Stimulated activated CD8-positive, alpha-beta memory T cell treated with anti-CD3 and anti-CD28 coated beads, Interleukin-12 subunit alpha, Interleukin-12 subunit beta, amount 100 ng/mL, for 1 hour (primary cell): ENCODE measurements at places on chromosomes 6 and 20.

DNA sequence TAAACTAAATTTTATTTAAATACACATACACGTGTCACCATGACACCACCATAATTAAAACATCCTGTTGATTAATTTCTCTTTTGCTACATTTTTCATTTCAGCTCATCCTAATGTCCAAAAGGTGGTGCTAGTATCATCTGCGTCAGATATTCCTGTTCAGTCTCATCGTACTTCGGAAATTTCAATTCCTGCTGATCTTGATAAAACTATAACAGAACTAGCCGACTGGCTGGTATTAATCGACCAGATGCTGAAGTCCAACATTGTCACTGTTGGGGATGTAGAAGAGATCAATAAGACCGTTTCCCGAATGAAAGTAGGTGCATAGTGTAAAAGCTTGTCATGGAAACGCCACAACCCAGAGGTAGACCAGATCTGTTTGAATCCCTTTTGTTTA, 263.4 kb downstream of the UTRN start:
- DNase-seq, result no peak

GRCh38 chr6:38555606-38556005, 84.1 kb downstream of the BTBD9 start:
- no peak for DNase-seq

DNA sequence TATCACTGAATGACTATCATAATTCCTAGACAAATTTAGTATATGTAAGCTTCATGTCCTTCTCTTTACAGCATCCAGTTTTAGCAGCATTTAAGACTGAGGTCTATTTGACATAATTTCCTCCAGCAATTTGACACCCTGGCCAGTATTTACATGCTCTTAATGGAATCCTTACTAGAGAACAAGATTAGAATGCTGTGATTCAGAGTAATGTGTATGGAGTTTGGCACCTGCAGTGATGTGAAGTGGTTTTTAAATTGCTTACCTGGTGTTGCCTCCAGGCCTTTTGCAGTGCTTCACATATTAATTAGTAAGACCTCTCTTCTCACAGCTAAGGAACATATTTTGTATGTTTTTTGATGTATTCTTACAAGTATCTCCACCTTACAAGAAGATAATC, 9.8 kb downstream of the NKX2-4 start:
- no peak for DNase-seq

DNA sequence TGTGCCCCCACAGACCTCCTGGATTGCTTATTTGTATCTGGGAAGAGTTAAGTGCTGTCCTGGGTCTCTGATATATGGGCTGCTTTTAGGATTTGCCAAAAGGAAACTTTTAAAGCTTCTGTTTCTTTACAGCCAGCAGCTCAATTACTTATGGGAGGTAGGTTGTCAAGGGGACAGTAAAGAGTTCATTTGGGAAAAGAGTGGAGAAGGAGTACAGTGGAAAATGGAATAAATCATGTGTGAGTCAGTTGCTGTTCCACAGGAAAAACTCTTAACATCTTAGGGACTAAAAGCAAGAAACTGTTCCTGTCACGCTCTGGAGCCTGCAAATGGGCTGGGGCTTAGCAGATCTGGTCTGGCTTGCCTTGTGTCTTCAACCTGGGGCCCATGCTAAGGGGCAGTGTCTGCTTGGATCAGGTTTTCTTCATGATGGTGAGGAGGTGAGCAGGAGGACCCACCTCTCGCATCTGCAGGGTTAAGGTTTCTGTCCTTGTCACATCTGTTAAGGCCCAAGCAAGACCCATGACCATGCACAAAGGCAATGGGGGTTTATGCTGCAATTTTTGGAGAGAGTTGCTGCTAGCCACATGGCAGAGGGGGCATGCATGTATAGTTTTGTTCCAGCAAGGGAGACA, 8.7 kb upstream of the CST1 start:
- no peak for DNase-seq

DNA sequence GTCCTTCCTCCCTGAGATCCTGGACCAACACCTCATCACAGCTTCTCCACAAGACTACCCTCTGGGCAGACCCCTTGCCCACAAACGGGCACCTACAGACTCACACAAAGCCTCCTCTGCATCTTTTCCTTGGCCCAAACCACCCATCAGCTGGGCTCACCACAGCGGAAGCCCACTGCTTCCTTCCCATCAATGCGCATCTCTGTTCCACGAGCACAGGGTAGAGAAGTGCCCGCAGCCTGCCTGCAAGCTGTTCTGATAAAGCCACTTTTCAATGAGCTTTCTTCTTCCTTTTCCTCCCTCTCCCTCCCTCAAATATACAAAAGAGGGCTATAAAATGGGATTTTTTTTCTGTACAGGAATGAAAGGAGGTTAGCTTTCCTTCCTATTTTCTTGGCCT, 111.2 kb downstream of the NFATC2 start:
- no peak for DNase-seq

- DNase-seq, result no peak
Observed at GRCh38 chr20:33437141-33437911, 6.2 kb downstream of the SNTA1 start.

DNA sequence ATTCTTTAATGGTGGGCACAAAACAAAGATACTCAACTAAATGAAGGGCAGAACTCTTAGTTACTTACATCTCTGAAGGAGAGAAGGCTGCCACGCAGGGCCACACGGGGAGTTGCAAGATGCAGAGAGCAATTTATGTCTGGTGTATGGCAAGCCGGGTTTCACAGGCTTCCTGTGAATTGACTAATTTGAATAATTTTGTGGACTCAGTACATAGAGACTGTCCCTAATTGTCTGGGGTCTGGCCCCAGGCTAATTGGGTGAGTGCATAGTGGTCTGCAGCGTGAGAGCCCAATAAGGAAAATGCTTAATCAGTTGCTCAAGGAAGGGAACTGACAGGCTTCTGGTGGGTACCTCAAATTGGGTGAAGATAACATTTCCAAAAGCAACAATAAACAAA, 205.7 kb downstream of the OTOR start:
- DNase-seq, result no peak

- no peak for DNase-seq
Observed at GRCh38 chr20:7989379-7989778, 30.2 kb downstream of the TMX4 start.

DNA sequence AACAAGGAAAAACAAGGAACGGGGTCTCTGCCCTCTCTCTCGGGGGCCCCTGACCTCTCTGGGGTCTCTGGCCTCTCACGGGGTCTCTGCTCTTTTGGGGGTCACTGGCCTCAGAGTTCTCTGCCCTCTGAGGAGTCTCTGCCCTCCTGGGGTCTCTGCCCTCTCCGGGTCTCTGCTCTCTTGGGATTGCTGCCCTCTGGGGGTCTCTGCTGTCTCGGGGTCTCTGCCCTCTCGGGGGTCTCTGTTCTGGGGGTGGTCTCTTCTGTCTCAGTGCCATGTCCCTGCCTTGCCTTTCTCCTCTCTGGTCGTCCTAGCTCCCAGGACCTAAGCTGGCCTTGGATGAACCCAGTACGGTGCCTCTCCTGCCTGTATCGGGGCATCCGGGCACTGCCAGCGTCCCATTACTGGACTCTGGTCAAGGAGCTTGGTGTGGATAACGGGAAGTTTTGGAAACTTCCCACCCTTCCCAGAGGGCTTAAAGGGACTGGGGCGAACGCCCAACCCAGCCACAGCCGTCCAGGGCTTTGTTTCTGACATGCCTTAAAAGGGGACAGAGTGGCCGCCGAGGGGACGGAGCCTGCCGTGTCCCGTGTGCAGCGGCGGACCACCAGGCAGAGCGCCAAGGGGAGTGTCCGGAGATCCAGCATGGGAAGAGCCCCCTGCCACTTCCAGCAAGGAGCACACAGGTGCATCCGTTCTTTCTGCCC, 24.7 kb upstream of the MRGBP start:
- DNase-seq, result no peak

GRCh38 chr6:11911538-11911937, 100.6 kb upstream of the HIVEP1 start:
- DNase-seq, result no peak

DNA sequence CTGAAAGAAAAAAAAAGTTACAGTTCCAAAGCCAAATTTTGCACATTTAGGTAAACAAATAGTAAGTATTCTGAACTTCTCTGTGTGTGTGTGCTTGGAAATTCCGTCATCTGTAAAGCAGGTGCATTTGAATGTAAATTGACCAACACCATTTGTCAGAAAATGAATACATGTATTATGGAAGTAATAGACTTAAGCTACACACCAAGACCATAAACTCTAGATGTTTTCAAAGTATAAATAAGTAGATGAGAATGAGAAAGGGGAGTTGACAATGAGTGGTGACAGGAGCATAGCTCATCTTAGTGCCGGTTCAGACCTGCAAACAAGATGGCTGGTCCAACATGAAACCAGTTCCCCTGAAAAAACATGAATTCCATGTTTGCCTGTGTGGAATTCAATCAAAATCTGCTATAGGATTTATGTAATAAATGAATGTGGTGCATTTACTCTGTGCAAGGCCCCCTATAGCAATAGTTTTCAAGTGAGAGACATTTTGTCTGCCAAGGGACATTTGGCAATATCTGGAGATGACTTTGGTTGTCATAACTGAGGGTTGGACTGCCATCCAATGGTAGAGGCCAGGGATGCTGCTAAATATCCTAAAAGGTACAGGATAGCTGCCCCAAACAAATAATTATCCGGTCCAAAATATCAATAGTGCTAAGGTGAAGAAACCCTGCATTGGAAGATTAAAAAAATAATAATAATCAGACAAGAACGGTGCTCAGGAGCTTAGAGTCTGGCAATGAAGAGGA, 11.0 kb upstream of the FILIP1 start:
- DNase-seq, result no peak

DNA sequence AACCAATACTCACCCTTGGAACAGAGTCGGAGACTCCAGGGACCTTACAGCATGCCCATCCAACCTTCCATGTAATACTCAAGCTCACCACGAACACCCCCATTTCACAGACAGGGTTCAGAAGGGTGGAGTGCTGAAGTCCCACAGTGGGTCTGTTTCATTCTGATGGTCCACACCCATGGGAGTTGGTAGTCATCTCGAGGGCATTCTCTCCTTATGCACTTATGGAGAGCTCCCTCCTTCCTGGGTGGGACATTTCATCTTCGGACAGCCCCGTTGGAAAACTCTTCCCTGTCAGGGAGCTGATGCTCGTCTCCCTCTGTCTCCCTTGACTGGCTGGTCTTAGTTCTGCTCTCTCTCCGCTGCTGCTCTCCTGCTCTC, 38.9 kb downstream of the COX4I2 start:
- DNase-seq, result no peak

- no peak for DNase-seq
Observed at GRCh38 chr6:90459225-90459758, 127.6 kb downstream of the MAP3K7 start.

DNA sequence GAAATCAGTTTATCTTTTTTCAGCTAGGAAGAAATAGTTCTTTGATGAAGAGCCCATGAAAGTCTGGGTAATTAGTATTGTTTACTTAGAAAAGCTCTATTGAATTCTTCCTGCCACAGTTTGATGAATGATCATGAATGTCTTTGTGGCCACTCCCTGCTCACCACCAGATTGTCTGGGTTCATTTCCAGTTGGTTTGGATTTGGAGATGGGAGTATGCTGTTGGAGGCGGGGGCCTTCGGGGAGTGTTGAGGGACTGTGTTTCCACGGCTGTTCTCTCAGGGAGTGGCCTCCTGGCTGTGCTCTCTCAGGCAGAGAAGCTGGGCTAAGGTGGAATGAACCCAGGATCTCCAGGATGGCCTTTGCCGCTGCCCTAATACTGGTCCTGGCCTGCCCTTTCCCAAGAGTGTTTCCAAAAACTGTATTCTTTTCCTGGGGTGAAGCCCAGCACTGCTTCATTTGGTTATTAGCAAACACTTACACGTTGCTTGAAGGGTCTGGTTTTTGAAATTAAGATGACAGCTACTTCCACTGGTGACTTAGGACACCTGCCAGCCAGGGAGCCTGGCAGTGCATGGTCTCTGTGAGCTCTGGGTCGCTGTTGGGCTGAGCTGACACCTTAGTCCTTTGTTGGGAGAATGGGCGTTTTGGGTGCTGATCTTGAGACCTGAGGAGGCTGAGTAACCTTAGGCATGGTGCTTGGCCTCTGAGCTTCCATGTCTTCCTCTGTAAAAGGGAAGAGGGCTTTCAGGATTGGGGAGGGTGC, 23.2 kb downstream of the PRPF6 start:
- DNase-seq, result no peak

- DNase-seq, result no peak
Observed at GRCh38 chr20:57716901-57717300, 7.1 kb upstream of the PMEPA1 start.

DNA sequence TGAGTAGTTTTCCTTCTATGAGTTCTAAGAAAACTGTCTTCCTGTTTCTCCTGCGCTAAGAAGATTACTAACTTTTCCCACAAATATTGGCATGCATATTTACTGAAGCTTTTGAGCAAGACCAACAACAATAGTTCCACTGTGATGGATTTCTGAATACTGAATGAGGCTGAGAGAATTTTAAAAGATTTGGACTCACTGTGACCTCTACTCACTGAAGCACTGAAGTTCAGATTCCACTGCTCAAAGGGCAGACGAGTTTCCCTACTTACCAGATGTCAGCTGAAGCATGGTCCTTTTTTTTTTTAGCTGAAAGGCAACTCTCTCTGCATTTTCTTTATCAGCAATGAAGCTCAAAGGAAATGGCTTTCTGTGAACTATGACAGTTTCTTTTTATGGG, 718.5 kb downstream of the RFPL4B start:
- no peak for DNase-seq

GRCh38 chr6:139768196-139768595, 393.7 kb upstream of the CITED2 start:
- no peak for DNase-seq

DNA sequence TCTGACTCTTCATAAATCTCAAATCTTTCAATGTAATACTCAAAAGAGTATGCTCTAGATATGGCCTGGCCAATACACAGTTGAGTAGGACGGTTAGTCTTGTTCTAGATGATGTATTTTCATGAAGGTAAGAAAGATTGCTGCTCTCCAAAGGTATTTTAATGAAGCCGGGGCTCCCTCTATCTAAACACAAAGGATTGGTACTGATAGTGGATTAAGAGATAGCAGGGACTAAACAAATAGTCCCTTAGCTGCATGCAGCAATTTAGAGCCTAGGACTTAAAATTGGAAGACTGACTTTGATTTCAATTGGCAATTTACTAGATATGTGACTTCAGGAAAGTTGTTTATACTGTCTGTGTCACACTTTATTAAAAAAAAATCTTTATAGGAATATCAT, 31.4 kb upstream of the TENT5A start:
- no peak for DNase-seq

DNA sequence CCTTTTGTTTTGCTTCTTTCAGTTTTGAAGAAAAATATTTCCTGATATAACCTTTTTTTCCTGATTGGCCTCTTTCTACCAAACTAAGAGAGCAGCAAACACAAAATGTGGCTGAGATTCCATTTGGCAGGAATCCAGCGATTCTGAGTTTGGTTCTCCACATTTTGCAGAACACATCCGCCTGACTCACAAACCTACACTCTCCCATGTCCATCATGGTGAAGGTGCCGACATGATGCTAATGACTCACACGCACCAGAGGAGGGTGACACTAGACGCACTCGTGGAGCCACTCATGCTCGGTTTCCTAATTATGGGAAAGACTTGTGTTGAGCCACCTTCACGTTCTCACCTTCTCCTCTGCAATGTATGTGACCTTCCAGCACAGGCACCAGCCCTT, 45.9 kb upstream of the DUSP22 start:
- DNase-seq, result no peak

- no peak for DNase-seq
Observed at GRCh38 chr20:31608251-31608945, 3.3 kb downstream of the ID1 start.
